NCI-H1092 (cell line): ENCODE measurements at places on chromosomes 2 and 18.

DNA sequence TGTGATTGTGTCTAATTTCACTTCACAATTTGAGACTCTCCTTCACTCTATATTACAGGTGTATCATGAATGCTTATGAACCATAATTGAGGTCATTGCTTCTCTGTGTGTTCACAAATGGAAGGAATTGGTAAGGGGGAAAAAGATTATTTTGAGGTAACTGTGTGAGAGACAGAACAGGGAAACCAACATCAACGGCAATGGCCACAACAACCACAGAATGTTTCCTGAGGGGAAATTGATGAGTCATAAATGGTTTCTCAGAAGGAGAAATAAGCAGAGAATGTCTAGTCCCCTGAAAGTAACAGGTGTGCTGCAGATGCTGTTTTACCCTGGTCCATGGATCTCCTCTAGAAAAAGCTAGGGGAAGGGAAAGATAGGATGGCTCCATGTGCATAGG lies 361.2 kb upstream of the GALNT5 start:
- DNase-seq: no peak

DNA sequence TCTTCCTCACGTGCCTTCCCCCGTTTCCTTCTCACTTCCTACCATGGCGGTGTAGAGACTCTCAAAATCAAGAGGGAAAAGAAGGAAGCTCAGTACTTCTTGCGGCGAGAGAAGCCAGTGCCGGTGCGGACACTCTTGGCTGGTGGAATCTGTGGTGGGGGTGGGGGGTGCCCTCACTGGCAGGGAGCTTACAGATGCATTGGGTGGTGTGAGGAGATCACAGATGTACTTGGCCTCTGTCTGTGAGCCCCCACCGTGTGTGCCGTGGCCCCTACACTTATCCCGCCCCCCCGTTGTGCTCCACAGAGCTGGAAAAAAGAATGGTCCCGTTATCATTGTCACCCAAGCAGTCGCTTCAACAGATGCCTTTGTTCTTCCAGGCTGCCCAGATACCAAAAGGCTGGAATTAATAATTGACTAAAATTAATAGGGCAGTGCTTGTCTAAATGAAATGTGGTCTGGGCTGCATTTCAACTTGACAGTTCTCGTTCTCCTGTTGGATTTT lies 79.8 kb downstream of the VAPA start:
- no peak for DNase-seq

DNA sequence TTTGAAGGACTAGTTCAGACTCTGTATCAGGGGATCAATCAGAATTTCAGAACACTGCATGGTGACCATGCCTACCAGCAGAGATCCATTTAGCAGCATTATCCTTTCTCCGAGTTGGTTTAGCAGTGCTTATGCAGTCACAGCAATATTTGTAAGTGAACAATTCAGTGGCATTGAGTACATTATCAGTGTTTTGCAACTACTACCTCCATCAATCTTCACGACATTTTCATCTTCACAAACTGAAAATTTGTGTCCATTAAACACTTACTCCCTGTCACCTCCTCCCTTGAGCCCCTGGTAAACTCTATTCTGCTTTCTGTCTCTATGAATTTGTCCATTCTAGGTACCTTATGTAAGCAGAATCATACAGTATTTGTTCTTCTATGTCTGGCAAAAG lies 20.1 kb downstream of the SLC9A2 start:
- no peak for DNase-seq

DNA sequence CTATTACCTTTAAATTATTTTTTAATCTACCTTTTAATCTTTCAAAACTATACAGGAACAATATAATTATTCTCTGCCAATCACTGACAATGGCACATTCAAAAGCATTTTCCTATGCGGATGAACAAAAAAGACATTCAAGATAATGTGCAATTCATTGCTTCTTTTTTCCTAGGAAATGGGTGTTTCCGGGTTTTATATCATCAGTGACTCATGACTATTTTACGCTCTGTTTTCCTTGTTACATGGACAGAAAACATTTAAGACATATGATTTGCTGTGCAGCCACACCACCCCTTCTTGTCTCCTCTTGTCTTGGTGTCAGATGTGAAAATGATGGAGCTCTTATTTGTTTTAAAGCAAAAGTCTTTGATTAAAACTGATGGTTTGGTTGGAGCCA lies 184.7 kb upstream of the LINC00305 start:
- no peak for DNase-seq

GRCh38 chr2:137705296-137705695 lies 259.0 kb upstream of the HNMT start:
- no peak for DNase-seq

DNA sequence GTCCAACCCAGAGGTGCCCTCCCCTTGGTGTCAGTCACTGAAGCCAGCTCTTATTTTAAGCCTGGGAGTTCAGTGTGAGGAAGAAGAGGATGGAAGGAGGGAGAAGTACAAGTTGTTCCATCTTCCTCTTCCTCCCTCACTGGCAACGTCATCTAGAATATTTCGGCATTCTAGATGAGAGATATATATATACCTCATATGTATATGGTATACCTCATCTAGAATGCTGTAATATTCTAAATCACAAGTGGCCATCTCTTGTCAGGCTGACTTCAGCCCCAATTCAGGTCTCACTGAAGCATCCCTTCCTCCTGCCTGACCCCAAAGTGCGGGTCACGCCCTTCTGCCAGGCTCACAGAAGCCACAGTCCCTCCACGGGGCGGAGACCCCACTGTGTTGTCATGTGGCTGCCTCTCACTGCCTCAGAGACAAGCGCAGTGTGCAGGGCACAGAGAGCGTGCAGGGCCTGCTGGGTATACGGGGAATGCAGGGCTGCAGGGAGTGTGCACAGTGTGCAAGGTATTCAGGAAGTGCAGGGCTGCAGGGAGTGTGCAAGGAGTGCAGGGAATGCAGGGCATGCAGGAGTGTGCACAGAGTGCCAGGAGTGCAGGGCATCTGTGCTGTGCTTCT lies 32.8 kb upstream of the B3GNT7 start:
- no peak for DNase-seq
